ENCODE measurements at places on chromosomes 3 and 15. TPM values are rescaled to one million over a fixed set of nuclear protein-coding genes. Genes with fewer than 3 reads are reported as not detected.

TRH gene
- not detected for total RNA-seq

GPR27 gene
- 0.12 TPM for total RNA-seq

ACTRT3 gene
- total RNA-seq = 3.7 TPM

CFAP44 gene
- total RNA-seq = 2.1 TPM

NTRK3 gene
- total RNA-seq = under 0.01 TPM

IQCF5 gene
- not detected for total RNA-seq

AADAC gene
- total RNA-seq = 0.12 TPM

TUSC7 gene
- total RNA-seq = not detected

SLC12A1 gene
- total RNA-seq = not detected

SYNPR gene
- not detected for total RNA-seq

CLDN16 gene
- not detected for total RNA-seq

CCDC33 gene
- 0.12 TPM for total RNA-seq

VEPH1 gene
- 56.1 TPM for total RNA-seq

UTS2B gene
- total RNA-seq = 0.37 TPM

DPPA2 gene
- total RNA-seq = not detected

RMDN3 gene
- 19.7 TPM for total RNA-seq

PLSCR4 gene
- total RNA-seq = 18.1 TPM

LHFPL4 gene
- not detected for total RNA-seq

PPP2R3A gene
- total RNA-seq = 14.9 TPM

RETNLB gene
- not detected for total RNA-seq

GHSR gene
- not detected for total RNA-seq

WDR93 gene
- total RNA-seq = under 0.01 TPM

FMN1 gene
- total RNA-seq = 11.0 TPM

GOLGA8R gene
- total RNA-seq = 1.9 TPM

CTXN2 gene
- not detected for total RNA-seq

SOX2 gene
- total RNA-seq = not detected

ZNF662 gene
- total RNA-seq = 1.9 TPM

EPHA3 gene
- total RNA-seq = 1.9 TPM

FETUB gene
- total RNA-seq = not detected

CRTC3 gene
- 16.0 TPM for total RNA-seq

GRK7 gene
- under 0.01 TPM for total RNA-seq

GXYLT2 gene
- total RNA-seq = 16.1 TPM
